ENCODE measurements at places on chromosomes 2 and 18. TPM values are rescaled to one million over a fixed set of nuclear protein-coding genes. Genes with fewer than 3 reads are reported as not detected.

The SOX11 gene
- total RNA-seq, result not detected

- H3K4me1 ChIP-seq, result no peaks in the 10 kb centered on the region
- H3K27me3 ChIP-seq, result no peaks in the 10 kb centered on the region
- H3K4me3 ChIP-seq, result no peak overlapping the region
- no peak for DNase-seq
These were observed 61.3 kb downstream of the GDF7 start for GRCh38 chr2:20728114-20728758.

DNA sequence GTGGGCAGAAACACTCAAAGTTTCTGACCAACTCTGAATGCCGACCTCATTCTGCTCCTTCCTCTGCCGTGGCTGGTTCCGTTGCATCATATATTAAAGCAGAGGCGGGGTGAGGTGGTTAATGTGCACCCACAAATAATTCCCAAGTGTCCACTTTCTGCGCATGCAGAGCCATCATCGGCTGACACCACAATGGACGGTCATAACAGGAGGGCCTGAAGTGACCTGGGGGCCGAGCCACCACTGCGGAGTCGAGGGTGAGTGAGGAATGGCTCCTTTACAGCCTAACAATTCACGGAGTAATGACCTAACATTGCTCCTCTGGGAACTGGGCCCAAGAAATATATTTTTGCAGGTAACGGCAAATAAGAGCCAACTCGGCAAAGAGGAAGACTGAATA is 32.9 kb upstream of the GLI2 start:
- no peaks in the 10 kb centered on the region for H3K27me3 ChIP-seq
- DNase-seq, result no peak
- H3K4me3 ChIP-seq, result no peak overlapping the region
- H3K4me1 ChIP-seq, result no peaks in the 10 kb centered on the region
- H3K27ac ChIP-seq, result no peak overlapping the region

DNA sequence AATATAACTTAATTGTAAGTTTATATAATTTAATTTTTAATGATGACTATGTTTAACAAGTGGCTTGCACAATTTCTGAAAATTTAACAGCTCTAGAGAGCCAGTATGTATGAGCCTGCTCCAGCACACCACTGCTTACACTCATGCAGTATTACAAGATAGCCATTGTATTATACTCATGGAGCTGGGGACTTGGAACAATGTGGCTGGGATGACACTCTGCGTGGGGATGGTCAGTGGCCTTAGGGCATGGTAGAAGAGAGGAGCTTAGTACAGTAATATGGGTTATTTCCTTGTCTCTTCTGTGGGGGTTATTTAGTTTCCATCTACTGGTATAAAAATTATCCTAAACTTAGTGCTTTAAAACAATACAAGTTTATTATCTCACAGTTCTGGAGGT is 105.1 kb upstream of the STON1 start:
- DNase-seq, result no peak
- peaks cover 8% of the 10 kb centered on the region for H3K4me1 ChIP-seq

The EMILIN1 gene
- 9.4 TPM for total RNA-seq

The SPP2 gene
- not detected for total RNA-seq

- no peak overlapping the region for H3K27ac ChIP-seq
- H3K36me3 ChIP-seq, result no peaks in the 10 kb centered on the region
- no peaks in the 10 kb centered on the region for H3K4me1 ChIP-seq
- no peak for DNase-seq
- no peaks in the 10 kb centered on the region for H3K27me3 ChIP-seq
These were observed 33.4 kb downstream of the XRCC5 start for GRCh38 chr2:216142540-216142939.

- no peak for DNase-seq
- H3K4me3 ChIP-seq, result no peak overlapping the region
- H3K4me1 ChIP-seq, result no peaks in the 10 kb centered on the region
- H3K27ac ChIP-seq, result no peak overlapping the region
- no peaks in the 10 kb centered on the region for H3K36me3 ChIP-seq
- H3K27me3 ChIP-seq, result no peaks in the 10 kb centered on the region
These were observed 196.5 kb downstream of the HDAC4 start for GRCh38 chr2:239204136-239204875.

The KIF5C gene
- 2.2 TPM for total RNA-seq

The IL36G gene
- not detected for total RNA-seq

DNA sequence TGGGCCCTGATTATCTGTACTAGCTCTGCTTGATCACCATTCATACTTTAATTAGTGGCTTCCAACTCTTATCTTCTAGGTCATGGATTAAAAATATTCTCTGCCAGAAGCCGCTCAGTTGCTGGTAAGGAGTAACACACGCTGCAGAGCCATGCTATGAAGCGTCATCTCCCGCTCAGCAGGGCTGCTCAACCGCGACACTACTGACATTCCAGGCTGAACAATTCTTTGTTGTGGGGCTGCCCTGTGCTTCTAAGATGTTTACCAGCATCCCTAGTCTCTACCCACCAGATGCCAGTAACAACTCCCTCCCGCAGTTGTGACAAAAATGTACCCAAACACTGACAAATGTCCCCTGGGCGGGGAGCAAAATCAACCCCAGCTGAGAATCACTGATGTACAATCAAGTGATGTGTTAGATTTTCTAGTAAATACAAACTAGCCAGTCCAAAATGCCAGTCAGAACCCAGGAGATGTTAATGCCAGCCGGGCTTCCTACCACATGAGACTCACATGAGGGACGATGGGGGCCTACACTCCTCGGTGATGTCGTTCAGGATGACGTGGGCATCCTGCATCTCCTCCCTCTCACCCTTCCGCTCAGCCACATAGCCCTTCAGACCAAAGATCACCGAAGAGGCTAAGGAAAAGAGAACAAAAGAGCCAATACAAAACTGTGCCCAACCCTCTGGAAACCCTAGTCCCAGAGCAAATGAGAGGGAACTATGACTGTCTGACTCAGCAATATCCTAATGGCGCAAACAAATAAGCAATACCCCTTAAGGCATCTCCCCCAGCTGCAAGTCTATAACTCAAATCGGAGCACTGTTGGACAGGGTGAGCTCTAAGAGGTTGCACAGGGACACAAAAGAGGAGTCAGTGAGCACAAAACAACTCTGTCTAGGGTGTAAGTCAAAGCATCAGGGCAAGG is 15.6 kb downstream of the ILKAP start:
- no peaks in the 10 kb centered on the region for H3K4me1 ChIP-seq
- no peak for DNase-seq
- H3K27ac ChIP-seq, result no peak overlapping the region
- H3K27me3 ChIP-seq, result no peaks in the 10 kb centered on the region

GRCh38 chr2:191019376-191019775 is 5.4 kb upstream of the STAT1 start:
- H3K4me1 ChIP-seq, result peaks cover 4% of the 10 kb centered on the region
- no peak overlapping the region for H3K4me3 ChIP-seq
- H3K36me3 ChIP-seq, result no peaks in the 10 kb centered on the region
- DNase-seq, result no peak
- no peak overlapping the region for H3K27ac ChIP-seq

GRCh38 chr2:2879071-2879470 is 498.5 kb downstream of the EIPR1 start:
- no peak for DNase-seq
- H3K4me3 ChIP-seq, result no peak overlapping the region
- no peaks in the 10 kb centered on the region for H3K4me1 ChIP-seq
- H3K27ac ChIP-seq, result no peak overlapping the region
- H3K36me3 ChIP-seq, result no peaks in the 10 kb centered on the region
- no peaks in the 10 kb centered on the region for H3K27me3 ChIP-seq

The ARL5A gene
- total RNA-seq, result 69.2 TPM

The CCT7 gene
- total RNA-seq, result 131 TPM

The PRLH gene
- total RNA-seq, result not detected

DNA sequence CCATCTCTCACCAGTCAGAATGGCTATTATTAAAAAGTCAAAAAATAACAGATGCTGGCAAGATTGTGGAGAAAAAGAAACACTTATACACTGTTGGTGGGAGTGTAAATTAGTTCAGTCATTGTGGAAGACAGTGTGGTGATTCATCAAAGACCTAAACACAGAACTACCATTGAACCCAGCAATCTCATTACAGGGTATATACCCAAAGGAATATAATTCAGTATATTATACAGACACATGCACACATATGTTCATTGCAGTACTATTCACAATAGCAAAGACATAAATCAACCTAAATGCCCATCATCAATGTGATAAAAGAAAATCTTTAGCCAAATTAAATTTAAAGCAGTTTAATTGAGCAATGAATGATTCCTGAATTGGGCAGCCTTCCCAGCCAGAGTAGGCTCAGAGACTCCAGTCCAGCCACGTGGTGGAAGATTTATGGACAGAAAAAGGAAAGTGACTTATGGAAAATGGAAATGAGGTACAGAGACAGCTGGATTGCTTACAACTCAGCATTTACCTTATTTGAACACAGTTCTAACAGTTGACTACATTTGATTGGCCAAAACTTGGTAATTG is 377.1 kb upstream of the SLC39A10 start:
- no peak for DNase-seq
- H3K4me3 ChIP-seq, result no peak overlapping the region
- H3K27ac ChIP-seq, result no peak overlapping the region
- H3K27me3 ChIP-seq, result no peaks in the 10 kb centered on the region
- H3K4me1 ChIP-seq, result no peaks in the 10 kb centered on the region

DNA sequence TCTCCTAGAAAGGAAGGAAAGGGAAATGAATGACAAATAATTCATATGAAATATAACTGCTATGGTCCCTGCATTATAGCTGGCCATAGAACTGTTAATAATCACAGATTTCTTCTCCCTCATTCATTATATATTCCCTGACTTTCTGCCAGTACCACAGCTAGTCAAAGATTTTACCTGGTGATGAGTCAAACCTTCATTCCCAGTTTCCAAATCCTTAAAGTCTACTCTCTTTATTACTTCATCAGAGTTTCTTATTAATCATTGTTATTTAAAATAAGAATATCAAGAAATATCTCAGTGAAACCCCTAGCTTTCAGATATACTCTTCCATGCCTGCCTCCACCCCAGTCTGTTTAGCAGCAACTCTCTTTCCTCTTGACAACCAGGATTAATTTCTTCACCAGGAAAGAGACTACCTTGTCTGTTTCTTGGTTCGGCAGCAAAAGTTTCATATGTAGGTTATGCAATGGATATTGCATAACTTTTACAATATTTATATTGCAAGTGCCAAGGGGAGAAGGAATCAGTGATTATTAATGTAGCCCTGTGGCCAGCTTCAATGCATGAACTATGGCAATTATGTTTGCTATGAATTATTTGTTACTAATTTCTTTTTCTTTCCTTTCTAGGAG is 533.8 kb downstream of the FBXO15 start:
- no peaks in the 10 kb centered on the region for H3K27me3 ChIP-seq
- DNase-seq, result no peak
- no peaks in the 10 kb centered on the region for H3K36me3 ChIP-seq
- no peak overlapping the region for H3K4me3 ChIP-seq
- no peak overlapping the region for H3K27ac ChIP-seq

- no peaks in the 10 kb centered on the region for H3K4me1 ChIP-seq
- no peaks in the 10 kb centered on the region for H3K27me3 ChIP-seq
- no peak overlapping the region for H3K27ac ChIP-seq
- H3K4me3 ChIP-seq, result no peak overlapping the region
- H3K36me3 ChIP-seq, result no peaks in the 10 kb centered on the region
- DNase-seq, result no peak
These were observed 12.2 kb upstream of the HDAC4 start for GRCh38 chr2:239412905-239413603.

The ZC3H6 gene
- 5.6 TPM for total RNA-seq

The ABHD1 gene
- not detected for total RNA-seq

The ALPI gene
- 22.3 TPM for total RNA-seq

GRCh38 chr2:234679301-234679740 is 182.4 kb upstream of the ARL4C start:
- no peak for DNase-seq
- peak overlapping the region; percentile 72 for H3K27ac ChIP-seq
- H3K4me3 ChIP-seq, result no peak overlapping the region
- H3K36me3 ChIP-seq, result no peaks in the 10 kb centered on the region
- no peaks in the 10 kb centered on the region for H3K4me1 ChIP-seq

- no peaks in the 10 kb centered on the region for H3K4me1 ChIP-seq
- H3K27me3 ChIP-seq, result no peaks in the 10 kb centered on the region
- no peaks in the 10 kb centered on the region for H3K36me3 ChIP-seq
- H3K27ac ChIP-seq, result no peak overlapping the region
- DNase-seq, result no peak
These were observed 49.0 kb upstream of the SP3 start for GRCh38 chr2:174014011-174014698.

- no peak for DNase-seq
- no peaks in the 10 kb centered on the region for H3K27me3 ChIP-seq
- H3K4me3 ChIP-seq, result no peak overlapping the region
These were observed 130.6 kb downstream of the TWIST2 start for GRCh38 chr2:238978497-238978896.

- no peak overlapping the region for H3K4me3 ChIP-seq
- H3K4me1 ChIP-seq, result no peaks in the 10 kb centered on the region
- no peak for DNase-seq
- no peaks in the 10 kb centered on the region for H3K36me3 ChIP-seq
- no peak overlapping the region for H3K27ac ChIP-seq
- H3K27me3 ChIP-seq, result no peaks in the 10 kb centered on the region
These were observed 133.3 kb downstream of the LCLAT1 start for GRCh38 chr2:30580391-30580790.

The REG3A gene
- 4,130 TPM for total RNA-seq

The LBX2 gene
- total RNA-seq, result 6.9 TPM

GRCh38 chr2:184444623-184445223 is 153.6 kb upstream of the ZNF804A start:
- no peaks in the 10 kb centered on the region for H3K36me3 ChIP-seq
- no peaks in the 10 kb centered on the region for H3K4me1 ChIP-seq
- no peak overlapping the region for H3K4me3 ChIP-seq
- no peaks in the 10 kb centered on the region for H3K27me3 ChIP-seq
- no peak overlapping the region for H3K27ac ChIP-seq
- no peak for DNase-seq

- no peaks in the 10 kb centered on the region for H3K36me3 ChIP-seq
- H3K27ac ChIP-seq, result no peak overlapping the region
- no peak for DNase-seq
- peaks cover 39% of the 10 kb centered on the region for H3K27me3 ChIP-seq
- peaks cover 21% of the 10 kb centered on the region for H3K4me1 ChIP-seq
These were observed 7.8 kb upstream of the WNT10A start for GRCh38 chr2:218872645-218873358.

DNA sequence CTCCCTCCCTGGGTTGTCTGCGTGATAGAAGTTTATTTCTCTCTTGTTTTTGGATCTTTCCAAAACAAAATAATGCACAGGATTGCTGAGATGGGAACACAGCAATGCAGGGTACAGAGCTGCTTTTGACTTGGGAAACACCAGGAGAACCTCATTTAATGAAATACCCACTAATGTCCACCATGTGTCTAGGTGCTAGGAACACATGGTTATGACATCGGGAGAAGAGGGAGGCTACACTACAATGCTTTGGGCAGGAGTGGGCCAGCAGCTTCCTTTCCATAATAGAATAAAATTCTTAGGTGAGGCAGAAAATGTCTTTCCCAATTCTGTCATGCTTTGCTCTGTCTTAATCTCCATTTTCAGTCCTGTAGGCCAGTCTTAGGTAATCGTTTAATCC is 29.2 kb upstream of the KCNF1 start:
- no peaks in the 10 kb centered on the region for H3K4me1 ChIP-seq
- no peak overlapping the region for H3K4me3 ChIP-seq
- no peaks in the 10 kb centered on the region for H3K36me3 ChIP-seq
- no peak for DNase-seq
- H3K27me3 ChIP-seq, result no peaks in the 10 kb centered on the region

The TEX44 gene
- total RNA-seq, result not detected

All from Peyer's patch (tissue), 4 donors.